ENCODE measurements at places on chromosomes 6 and 20. TPM values are rescaled to one million over a fixed set of nuclear protein-coding genes. Genes with fewer than 3 reads are reported as not detected.
A peak's percentile ranks its signal among the peaks of the same experiment; 100 is the strongest.

CLVS2 gene
- total RNA-seq, result not detected

LY6G5C gene
- 2.0 TPM for total RNA-seq

RIPPLY2 gene
- not detected for total RNA-seq

CFB gene
- 330 TPM for total RNA-seq

C4A gene
- total RNA-seq, result 63.6 TPM

CDH4 gene
- 0.04 TPM for total RNA-seq

RFX6 gene
- 2.6 TPM for total RNA-seq

BTN3A1 gene
- 6.7 TPM for total RNA-seq

IRAK1BP1 gene
- total RNA-seq, result 4.2 TPM

ME1 gene
- total RNA-seq, result 4.5 TPM

LCA5 gene
- 1.9 TPM for total RNA-seq

GPLD1 gene
- total RNA-seq, result 0.37 TPM

PAX1 gene
- not detected for total RNA-seq

MMP24 gene
- total RNA-seq, result 5.8 TPM

TULP4 gene
- total RNA-seq, result 49.7 TPM

CASS4 gene
- 0.13 TPM for total RNA-seq

GRCh38 chr20:13436530-13436929 is 202.2 kb downstream of the TASP1 start:
- no peak for DNase-seq

DNA sequence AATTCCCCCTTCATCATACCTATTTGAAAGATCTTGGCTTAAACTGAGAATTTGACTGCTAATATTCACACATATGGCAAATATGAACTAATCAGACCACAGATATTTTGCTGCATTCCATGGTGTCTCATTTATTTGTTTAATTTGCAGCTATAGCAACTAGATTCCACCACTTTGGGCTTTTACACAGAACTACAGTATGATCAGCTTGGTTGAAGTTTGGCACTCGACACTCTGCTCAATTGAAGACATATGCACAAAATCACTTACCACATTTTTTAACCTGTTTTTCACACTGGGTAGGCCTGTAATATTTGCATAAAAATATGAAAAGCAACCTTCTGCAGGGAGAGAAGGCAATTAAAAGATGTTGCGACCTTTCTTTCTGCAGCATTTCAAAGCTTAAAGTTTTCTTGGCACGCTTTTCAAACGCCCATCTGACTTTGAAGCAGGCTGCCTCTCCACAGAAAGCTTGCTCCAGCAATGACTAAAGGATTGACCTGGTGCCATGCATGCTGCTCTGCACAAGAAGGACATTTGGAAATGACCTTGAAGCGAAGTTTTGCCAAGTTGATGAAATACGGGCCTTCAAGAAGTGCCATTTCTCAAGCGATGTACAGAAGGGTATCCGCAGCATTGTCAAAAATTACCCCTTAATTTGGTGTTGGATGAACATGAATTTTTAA is 126.7 kb downstream of the AIG1 start:
- no peak for DNase-seq

- DNase-seq, result no peak
Measured at GRCh38 chr6:3607599-3607998, 143.9 kb downstream of the PXDC1 start.

- DNase-seq, result no peak
Measured at GRCh38 chr20:3042625-3043024, 797 bp upstream of the GNRH2 start.

- no peak for DNase-seq
Measured at GRCh38 chr6:156102129-156102528, 646.5 kb upstream of the NOX3 start.

DNA sequence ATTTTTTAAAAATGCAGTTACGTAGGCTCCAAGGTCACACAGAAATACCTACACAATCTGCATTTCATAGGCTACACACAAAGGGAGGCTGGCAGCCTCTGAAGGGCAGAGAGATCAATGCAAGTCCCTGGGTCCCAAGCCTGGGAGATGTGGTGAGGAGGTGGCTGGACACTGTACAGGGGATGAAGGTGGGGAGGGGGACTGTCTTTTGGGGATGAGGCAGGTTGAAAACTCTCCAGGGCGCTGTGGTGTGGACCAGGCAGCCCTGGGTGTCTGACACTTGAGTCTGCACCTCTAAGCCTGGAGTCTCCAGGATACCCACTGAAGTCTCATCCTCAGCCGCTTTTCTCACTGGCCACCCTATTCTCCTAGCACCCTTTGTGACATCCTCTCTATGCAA is 24.5 kb downstream of the TXNDC5 start:
- DNase-seq, result no peak

GRCh38 chr6:103885446-103885845 is 974.3 kb downstream of the HACE1 start:
- DNase-seq, result no peak

DNA sequence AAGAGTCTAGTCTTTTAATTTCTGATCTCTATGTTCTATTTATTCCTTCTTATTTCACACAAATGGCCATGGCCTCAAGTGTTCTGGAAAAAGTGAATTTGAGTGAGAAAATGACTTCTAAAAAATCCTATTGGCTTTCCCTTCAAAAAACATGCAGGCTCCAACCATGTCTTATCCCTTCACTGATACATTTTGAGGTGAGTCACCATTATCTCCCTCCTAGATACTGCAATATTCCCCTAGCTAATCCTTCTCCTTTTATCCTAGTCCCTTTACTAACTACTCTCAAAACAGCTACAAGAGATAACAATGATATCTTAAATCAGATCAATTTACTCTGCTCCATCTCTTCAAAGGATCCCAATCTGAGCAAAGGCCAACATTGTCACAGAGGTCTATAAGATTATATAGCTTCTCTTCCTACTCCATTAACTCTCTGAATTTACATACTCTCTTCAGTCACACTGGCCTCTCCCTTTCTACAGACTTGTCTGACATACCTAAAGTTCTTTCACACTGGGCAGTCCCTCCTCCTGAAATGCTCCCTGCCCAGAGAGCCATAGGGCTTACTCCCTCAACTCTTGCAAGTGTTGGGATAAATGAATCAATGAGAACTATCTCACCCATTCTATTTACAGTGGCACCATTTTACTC is 129.2 kb downstream of the TENT5A start:
- DNase-seq, result no peak

- no peak for DNase-seq
Measured at GRCh38 chr6:21961226-21961625, 335.6 kb downstream of the PRL start.

DNA sequence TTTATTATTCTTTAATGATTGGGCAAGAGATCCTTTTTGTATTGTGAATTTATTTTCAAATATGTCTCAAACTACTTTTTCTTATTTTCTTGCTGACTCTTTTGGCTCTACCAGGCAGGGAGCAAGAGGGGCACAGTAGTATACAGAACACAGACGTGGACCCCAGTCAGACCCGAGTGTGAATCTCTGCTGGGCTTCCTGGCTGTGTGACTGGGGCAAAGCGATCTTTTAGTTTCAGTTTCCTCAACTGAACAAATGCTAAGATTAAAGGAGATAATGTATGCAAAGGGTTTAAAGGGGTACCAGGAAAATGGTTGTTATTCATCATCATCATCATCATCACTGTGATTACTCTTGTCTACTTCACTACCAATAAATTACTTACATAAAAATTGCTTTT is 317.5 kb downstream of the HIVEP2 start:
- no peak for DNase-seq

GRCh38 chr6:5992551-5993225 is 14.0 kb downstream of the NRN1 start:
- no peak for DNase-seq

DNA sequence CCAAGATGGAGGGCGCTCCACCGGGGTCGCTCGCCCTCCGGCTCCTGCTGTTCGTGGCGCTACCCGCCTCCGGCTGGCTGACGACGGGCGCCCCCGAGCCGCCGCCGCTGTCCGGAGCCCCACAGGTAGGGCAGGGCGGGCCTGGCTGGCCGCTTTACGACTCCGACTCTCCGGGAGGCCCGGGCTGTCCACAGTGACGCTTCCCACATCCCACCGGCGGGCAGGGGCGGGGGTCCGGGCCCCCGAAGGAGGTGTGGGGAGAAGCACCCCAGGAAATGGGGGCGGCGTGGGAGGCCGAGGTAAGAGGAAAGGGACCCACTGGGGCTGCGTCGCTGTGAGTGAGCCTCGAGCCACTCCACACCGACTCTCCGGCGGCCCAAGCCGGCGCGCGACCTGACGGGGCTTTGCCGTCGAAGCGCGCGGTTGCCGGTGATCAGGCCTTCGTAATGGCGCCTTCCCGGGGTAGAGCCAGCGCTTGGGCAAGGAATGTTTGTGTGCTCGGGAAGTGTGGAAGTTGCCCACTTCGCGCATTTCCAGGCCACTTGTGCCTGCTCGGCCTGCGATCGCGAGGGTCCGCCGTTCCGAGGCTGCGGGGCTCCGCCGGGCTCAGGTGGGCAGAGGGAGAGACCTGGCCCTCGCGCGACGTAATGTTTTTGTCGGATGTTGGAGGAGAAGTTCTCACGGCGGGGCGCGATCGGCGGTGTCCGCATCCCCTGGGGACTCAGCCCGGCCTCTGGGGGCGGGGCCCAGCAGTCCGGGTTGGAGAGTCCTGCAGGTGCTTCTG is 427 bp downstream of the GINM1 start:
- peak; percentile 43 for DNase-seq

DNA sequence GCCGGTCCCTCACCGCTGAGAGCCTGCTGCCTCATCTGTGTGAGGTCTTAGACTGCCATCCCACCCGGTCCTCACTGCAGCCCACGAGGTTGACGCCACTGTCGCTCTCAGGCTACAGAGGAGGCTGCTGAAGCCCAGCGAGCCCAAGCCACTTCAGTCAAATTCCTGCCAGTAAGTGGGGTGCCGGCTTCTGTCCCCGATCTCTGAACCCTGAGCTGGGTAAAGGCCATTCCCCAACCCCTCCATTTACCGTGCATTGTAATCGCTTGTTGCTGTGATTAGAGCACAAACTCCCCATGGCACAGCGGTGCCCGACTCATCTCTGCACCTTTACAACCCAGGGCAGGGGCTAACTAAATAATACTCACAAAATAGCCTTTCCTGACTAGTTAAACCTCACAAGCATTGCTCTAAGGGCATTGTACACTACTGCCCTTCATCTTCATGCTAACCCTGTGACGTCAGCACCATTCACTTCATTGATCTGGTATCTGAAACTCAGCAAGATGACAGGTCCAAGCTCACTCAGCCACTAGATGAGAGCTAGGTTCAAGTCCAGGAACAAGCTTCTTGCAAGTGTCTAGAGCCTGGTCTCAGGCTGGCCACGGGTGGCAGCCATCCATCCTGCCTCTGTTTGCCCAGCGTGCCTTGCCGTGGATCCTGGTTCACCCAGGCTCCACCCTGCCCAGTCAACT is 122.7 kb downstream of the BCAS1 start:
- no peak for DNase-seq

- no peak for DNase-seq
Measured at GRCh38 chr6:26270903-26271667, 93.9 kb upstream of the BTN3A2 start.

GRCh38 chr6:157627195-157627966 is 195.7 kb upstream of the SNX9 start:
- DNase-seq, result no peak

- no peak for DNase-seq
Measured at GRCh38 chr6:1995636-1996035, 249.8 kb downstream of the GMDS start.

DNA sequence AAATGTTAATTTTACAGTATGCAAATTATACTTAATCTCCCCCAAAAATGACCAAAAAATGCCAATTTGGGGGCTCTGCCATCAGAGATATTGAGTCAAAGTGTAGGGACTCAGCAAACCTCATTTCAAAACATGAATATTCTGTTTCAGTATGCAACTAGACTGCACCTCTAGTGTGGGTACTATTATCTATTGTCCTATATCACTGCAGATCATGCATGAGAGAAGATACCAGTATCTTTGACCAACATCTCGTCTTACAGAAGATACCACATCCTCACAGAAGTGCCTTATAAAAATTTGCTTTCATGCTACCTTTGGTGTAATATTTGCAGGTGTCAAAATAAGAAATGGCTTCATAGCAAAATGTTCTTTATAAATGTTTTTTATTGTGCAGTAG is 623.8 kb downstream of the TENT5A start:
- DNase-seq, result no peak

GRCh38 chr6:116268589-116269293 is 11.0 kb downstream of the TSPYL1 start:
- no peak for DNase-seq

DNA sequence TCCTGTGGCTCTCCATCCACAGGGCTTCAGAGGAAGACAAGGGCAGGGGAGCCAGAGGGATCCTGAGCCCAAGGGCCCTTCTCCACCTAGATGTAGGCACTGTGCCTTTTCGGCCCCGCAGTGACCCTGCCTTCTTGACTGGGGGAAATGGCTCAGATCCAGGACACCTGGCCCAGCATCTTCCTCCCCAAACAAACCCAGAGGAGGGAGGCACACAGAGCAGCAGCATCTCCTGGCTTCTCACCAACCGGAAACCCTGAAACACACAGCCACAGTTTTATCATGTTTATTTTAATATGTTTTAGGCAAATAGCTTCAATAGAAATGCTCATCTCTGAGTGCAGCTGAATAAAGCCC is 84.5 kb upstream of the LRFN2 start:
- no peak for DNase-seq

- DNase-seq, result no peak
Measured at GRCh38 chr6:134249759-134250602, 67.9 kb downstream of the SGK1 start.

DNA sequence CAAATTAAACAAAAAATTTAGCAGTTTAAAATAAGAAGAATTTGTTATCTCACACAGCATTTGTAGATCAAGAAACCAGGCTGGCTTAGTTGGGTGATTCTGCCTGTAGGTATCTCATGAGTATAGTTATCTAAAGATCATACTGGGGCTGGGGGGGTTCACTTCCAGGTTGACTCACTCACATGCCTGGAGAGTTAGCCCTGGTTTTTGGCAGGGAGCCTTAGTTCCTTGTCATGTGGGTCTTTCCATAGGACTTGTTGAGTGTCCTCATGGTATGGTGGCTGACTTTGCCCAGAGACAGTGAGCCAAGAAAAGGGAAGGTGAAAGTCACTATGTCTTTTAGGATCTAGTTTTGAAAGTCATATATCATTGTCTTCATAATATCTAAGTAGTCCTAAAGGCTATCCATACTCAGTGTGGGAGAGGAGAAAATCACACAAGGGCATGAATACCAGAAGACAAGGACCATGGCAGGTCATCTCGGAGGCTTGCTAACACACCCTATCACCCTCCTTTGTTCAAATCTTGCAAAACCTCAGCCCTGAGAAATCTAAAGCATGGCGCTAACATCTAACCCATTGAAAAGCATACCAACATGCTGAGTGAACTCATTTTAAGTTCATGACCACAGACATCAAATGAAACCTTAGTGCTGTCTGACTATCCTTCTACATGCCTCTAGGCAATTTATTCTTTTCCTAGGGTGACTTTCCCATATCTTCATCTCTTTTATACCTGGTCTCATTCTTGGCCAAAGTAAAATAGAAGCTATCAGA is 39.2 kb downstream of the CYP24A1 start:
- no peak for DNase-seq
